ENCODE measurements at places on chromosomes 3 and 15.

GRCh38 chr3:10999221-11000107 lies 6.9 kb downstream of the SLC6A1 start:
- DNase-seq: no peak

GRCh38 chr3:143121241-143122088 lies 1.9 kb downstream of the CHST2 start:
- DNase-seq: no peak

GRCh38 chr15:67158367-67158766 lies 93.0 kb downstream of the SMAD3 start:
- no peak for DNase-seq

- no peak for DNase-seq
Observed at GRCh38 chr3:61032991-61033390, 218.3 kb downstream of the FHIT start.

DNA sequence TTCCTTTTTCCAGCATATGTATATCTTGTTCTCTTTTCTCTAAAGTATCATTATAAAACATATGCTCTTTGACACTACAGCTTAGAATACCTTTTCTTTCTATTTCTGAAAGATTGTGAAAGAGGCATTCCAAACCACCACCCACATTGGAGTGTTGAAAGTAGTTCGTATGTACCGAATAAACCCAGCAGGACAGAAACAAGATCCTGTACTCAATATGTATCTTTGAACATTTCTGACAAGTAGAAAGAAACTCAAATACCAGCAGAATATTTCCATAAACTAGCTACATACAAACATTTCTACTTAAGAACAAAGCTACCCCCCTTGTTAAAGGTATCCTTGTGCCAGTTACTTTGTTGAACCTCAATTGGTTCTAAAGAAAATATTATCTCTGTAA lies 415.3 kb upstream of the ALCAM start:
- DNase-seq: no peak

DNA sequence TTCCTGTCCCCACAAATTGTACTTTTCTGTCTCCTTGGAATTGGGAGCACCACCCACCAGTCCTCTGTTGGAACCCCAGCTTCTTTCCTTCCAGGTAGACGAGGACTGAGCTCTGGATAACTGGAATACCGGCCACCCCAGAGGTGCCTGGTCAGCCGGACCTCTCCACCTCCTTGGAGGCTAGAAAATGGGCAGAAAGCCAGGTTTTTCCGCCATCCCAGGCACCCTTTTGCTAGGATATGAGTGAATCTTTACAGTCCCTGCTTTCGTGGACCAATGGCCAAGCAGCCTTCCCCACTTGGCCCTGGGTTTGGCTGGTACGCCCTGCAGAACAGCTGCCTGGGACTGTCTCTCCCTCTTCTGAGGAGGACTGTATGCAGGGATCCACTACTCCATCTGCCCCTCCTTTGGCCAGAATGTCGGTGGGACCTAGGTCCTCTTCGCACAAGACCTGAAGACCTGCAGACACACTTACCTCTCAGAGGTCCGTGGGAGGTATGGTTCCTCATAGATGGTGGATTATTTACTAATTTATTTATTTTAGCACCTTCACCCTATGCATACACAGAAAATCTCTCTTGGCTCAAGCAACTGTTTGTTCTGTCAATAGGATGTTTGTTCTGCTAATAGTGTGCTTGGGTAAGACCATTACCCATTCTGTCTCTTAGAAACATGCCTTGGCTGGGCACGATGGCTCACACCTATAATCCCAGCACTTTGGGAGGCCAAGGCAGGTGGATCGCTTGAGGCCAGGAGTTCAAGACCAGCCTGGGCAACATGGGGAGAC lies 8.6 kb upstream of the CHAC1 start:
- DNase-seq: no peak
